ENCODE measurements at places on chromosomes 12 and 14. TPM values are rescaled to one million over a fixed set of nuclear protein-coding genes. Genes with fewer than 3 reads are reported as not detected.

LTBP2 gene
- 0.32 TPM for total RNA-seq

HNF1A gene
- not detected for total RNA-seq

BHLHE41 gene
- not detected for total RNA-seq

CKAP4 gene
- 19.1 TPM for total RNA-seq

BMP4 gene
- total RNA-seq: not detected

- no peak for DNase-seq
Observed at GRCh38 chr12:68976395-68976841, 43.4 kb upstream of the CPM start.

DNA sequence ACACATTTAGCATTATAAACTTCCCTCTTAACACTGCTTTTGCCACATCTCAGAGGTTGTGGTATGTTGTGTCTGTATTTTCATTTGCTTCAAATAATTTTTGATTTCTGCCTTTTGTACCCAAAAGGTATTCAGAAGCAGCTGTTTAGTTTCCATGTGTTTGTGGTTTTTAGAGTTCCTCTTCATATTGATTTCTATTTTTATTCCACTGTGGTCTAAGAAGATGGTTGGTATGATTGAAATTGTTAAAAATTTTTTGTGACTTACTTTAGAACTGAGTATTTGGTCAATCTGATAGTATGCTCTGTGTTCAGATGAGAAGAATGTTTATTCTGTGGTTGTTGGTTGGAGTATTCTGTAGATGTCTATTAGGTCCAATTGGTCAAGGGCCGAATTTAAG lies 76.4 kb downstream of the IFNG-AS1 start:
- no peak for DNase-seq

DNA sequence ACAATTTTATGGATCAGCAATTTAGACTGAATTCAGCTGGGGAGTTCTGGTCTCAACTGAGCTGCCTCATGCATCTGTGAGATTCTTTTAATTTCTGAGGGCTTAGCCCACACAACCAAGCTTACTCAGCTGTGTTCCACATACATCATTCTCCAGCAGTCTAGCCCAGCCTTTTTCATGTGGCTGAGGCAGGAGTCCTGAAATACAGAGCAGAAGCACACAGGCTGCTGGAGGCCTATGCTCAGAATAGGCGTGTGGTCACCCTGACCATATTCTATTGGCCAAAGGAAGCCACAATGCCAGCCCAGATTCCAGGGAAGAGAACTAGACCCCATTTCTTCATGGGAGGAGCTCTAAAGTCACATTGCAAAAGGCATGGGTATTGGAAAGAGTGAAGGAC lies 72.3 kb upstream of the DHRS4 start:
- no peak for DNase-seq

GRCh38 chr12:127306604-127307215 lies 960.3 kb upstream of the TMEM132C start:
- DNase-seq: no peak

DNA sequence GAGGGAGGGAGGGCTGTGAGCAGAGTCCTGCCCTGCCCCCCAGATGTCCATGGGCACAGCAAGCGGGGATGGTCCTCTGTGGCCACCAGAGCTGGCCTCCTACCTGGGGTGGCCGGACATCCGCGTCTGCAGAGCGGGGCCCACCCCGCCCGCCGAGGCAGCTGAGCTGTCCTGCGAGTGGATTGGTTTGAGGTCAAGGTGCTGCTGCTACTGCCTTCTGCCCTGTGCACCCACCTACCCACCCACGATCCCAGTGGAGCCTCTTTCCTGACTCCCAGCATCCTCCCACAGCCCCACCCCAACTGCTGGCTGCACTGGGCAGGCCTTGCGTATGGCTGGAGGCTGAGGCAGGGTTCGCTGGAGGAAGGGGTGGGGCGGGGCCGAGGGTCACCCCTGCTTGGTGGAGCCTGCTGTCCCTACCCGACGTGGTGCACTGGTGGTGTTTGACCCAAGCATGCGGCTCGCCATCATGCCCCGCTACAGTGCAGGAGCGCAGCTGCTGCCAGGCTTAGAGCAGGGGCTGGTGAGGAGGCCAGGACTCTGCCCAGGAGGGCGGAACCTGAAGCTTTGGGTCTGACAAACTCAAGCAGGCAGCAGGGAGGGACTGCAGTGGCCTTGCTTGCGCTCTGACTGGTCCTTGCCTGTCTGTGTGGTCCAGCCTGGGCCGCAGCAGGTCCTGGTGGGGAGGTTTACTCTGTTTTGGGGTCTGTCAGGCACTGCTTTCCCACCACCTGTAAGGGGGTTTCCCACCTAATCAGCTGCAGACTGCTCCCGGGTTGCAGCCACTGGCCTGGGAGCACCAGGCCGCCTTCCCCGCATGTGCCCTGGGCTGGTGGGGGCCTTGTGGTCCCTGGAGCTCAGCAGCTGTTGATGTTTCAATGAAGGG lies 23.7 kb downstream of the CEP170B start:
- no peak for DNase-seq

DNA sequence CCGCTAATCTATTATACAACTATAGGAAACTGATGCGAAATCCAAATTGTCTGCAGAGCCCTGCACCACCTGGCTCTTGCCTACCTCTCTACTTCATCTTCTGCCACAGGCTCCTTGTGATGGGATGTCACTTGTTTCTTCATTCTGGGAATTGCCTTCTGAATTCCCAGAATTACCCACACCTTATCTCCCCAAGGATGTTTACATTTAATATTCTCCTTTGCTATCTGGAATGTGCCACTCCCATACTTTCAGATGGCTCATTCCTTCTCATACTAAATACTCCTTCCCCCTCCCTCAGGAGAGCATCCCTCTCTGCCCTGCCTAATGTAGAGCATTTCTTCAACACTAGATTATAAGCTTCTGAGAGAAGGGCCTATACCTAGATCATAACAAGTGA lies 573.1 kb downstream of the GALC start:
- no peak for DNase-seq

DNA sequence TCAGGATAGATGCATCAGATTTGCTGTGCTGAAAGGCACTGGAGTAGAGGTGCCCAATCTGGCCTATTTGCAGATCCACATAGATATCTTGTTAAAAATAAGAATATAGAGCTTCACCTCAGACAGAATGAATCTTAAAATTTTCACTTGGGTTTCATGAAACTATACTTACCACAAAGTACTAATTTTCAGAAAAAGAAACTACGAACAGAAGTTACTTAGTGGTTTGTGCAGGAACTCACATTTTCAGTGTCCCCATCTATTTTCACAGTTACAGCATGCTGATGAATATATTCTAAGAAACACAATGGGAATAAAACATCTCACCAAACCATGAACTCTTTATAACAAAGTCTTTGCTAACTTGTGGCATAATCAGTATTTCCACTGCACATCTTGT lies 449.4 kb downstream of the RERGL start:
- no peak for DNase-seq

DNA sequence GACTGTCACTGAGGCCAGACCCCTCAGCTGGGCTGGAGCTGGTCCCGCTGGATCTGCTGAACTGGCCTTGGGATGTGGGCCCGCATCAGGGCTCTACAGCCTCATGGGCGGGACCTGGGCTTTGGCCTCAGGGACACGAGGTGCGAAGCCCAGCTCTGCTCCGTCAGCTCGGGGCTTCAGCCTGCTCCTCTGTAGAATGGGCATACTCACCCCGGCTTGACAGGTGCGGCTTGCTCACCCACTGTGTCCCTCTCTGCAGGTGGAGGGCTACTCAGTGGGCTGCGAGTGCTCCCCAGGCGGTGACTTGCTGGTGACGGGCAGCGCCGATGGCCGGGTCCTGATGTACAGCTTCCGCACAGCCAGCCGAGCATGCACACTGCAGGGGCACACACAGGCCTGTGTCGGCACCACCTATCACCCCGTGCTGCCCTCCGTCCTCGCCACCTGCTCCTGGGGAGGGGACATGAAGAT lies 57.6 kb downstream of the BEGAIN start:
- no peak for DNase-seq

- no peak for DNase-seq
Observed at GRCh38 chr12:39275846-39276245, 167.1 kb downstream of the KIF21A start.

DNA sequence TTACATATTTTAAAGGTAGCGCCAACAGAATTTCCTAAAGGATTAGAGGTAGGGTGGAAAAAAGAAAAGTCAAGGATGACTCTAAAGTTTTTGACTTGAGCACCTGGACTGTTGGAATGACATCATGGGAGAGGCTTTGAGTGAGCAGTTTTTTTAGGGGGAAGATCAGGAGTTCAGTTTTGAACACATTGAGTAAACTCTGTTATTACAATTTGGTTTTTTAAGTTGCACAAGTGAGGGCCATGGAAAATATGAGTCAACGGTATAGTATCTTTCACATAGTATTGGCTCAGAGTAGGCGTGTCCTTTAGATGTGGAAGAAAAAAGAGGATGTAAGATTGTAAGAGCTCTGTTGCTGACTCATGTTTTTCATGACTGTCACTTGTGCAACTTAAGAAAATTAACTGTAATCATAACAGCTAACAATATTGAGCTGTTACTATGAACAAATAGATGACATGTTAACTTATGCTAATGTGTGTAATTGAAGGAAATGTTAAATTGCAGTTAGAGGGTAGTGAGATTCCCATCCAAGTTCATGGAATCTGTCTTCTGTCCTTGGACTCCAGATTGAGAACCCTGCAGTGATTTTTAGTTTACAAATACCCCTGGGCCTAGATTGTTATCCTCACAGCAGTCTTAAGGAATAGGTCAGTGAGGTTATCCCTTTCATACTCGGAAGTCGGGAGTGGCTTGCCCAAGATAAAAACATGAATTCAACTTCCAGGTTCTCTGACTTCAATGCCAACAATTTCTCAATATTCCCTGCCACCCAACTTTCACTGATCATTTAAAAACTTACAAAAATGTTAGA lies 48.2 kb upstream of the ATP2B1 start:
- DNase-seq: peak; percentile 48
